ENCODE measurements at places on chromosomes 5 and 9. TPM values are rescaled to one million over a fixed set of nuclear protein-coding genes. Genes with fewer than 3 reads are reported as not detected.

SUSD3 gene
- polyA plus RNA-seq: 34.6 TPM

SNCAIP gene
- polyA plus RNA-seq: 0.82 TPM

ZNF879 gene
- 2.2 TPM for polyA plus RNA-seq

ARHGEF28 gene
- polyA plus RNA-seq: 21.9 TPM

PDGFRB gene
- 50.4 TPM for polyA plus RNA-seq

C7 gene
- polyA plus RNA-seq: 158 TPM

NIPAL4 gene
- polyA plus RNA-seq: not detected

NDST1 gene
- 11.7 TPM for polyA plus RNA-seq

PLPPR1 gene
- 21.6 TPM for polyA plus RNA-seq

SEC61B gene
- polyA plus RNA-seq: 328 TPM

TMEM215 gene
- not detected for polyA plus RNA-seq

HRH2 gene
- 1.9 TPM for polyA plus RNA-seq

ZNF608 gene
- 5.9 TPM for polyA plus RNA-seq

GRK6 gene
- 9.6 TPM for polyA plus RNA-seq

SPTLC1 gene
- 29.4 TPM for polyA plus RNA-seq

SPATA6L gene
- 1.5 TPM for polyA plus RNA-seq

LHX3 gene
- polyA plus RNA-seq: not detected

SPACA9 gene
- polyA plus RNA-seq: 17.1 TPM

KDM4C gene
- polyA plus RNA-seq: 7.1 TPM

PCDHGB7 gene
- polyA plus RNA-seq: 1.0 TPM

CYLC2 gene
- not detected for polyA plus RNA-seq

TIMD4 gene
- polyA plus RNA-seq: 2.3 TPM

COQ4 gene
- 111 TPM for polyA plus RNA-seq

EGFL7 gene
- 137 TPM for polyA plus RNA-seq

BAAT gene
- 0.15 TPM for polyA plus RNA-seq

PGM5 gene
- polyA plus RNA-seq: 16.3 TPM

EXD3 gene
- polyA plus RNA-seq: 18.9 TPM

ZNF366 gene
- 0.22 TPM for polyA plus RNA-seq

PTPDC1 gene
- 2.8 TPM for polyA plus RNA-seq

GLRA1 gene
- polyA plus RNA-seq: not detected

NEUROG1 gene
- not detected for polyA plus RNA-seq

PCDHGA7 gene
- polyA plus RNA-seq: 0.49 TPM

QRFP gene
- not detected for polyA plus RNA-seq
